ENCODE measurements at places on chromosomes 3 and 15. TPM values are rescaled to one million over a fixed set of nuclear protein-coding genes. Genes with fewer than 3 reads are reported as not detected.

The MAPK6 gene
- total RNA-seq = 33.0 TPM

The SLC38A3 gene
- total RNA-seq = not detected

The FAM219B gene
- total RNA-seq = 63.5 TPM

GRCh38 chr3:54530944-54531343 lies 396.9 kb downstream of the LRTM1 start:
- DNase-seq = no peak
- H3K27ac ChIP-seq = no peak overlapping the region
- no peaks in the 10 kb centered on the region for H3K36me3 ChIP-seq
- no peaks in the 10 kb centered on the region for H3K4me1 ChIP-seq
- no peak overlapping the region for H3K4me3 ChIP-seq

DNA sequence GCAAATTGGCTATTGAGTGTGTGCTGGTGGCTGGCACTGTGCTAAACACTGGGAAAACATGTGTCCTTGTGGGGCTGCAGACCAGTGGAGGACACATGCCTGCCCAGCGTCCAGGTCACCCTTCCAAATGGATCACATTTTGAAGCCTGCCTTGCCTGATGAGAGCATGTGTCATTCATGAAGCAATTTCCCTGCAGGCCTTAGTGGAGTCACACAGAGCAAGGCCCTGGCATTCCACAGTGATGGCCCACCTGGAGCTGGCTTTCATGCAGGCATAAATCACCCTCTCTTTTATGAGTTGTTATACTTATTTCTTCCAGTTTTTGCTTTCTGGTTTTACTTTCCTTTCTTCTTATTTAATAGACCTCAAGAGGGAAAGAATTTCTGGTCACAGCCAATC lies 219.5 kb downstream of the EPHB1 start:
- no peaks in the 10 kb centered on the region for H3K27me3 ChIP-seq
- no peak overlapping the region for H3K4me3 ChIP-seq
- H3K4me1 ChIP-seq = no peaks in the 10 kb centered on the region
- H3K36me3 ChIP-seq = no peaks in the 10 kb centered on the region
- DNase-seq = no peak

All from natural killer cell (primary cell).